ENCODE measurements at places on chromosomes 4 and X.
A peak's percentile ranks its signal among the peaks of the same experiment; 100 is the strongest.

GRCh38 chr4:41935652-41936021, 408 bp downstream of the TMEM33 start:
- peak overlapping the region; percentile 99 for H3K4me3 ChIP-seq
- H3K27ac ChIP-seq: peak overlapping the region; percentile 96
- H3K27me3 ChIP-seq: no peaks in the 10 kb centered on the region
- DNase-seq: peak; percentile 37

DNA sequence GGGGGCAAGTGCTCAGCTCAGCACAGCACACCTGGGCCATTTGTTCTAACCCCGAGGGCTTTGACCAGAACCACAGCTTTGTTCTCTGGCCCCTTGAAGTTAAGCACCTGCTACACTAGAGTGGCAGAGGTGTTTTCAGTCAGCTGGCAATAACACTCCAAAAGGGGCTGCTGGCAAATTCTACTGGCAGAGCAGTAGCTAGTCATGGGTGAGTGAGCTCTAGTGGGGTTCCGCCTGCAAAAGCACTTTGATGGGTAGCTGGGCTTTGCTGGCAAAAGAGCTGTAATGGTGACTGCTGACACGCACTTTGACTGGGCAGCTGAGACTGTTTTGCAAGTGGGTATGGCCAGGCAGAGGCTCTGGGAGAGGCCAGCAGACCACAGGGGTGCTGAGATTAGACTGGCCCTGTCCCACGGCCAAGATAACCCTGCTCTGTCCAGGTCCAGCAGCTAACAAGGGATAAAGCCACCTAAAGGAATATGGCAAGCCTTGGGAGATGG, 65.2 kb upstream of the TENT5D start:
- no peak for DNase-seq
- H3K4me3 ChIP-seq: no peak overlapping the region
- H3K27me3 ChIP-seq: peaks cover 14% of the 10 kb centered on the region
- no peaks in the 10 kb centered on the region for H3K36me3 ChIP-seq

DNA sequence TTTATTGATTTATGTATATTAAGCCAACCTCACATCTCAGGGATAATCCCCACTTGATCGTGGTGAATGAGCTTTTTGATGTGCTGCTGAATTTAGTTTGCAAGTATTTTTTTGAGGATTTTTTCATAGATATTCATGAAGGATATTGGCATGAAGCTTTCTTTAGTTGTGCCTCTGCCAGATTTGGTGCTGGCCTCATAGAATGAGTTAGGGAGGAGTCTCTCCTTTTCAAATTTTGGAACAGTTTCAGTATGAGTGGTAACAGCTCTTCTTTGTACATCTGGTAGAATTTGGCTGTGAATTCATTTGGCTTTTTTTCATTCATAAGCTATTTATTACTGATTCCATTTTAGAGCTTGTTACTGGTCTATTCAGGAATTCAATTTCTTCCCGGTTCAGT, 197.2 kb upstream of the NDST4 start:
- no peak overlapping the region for H3K27ac ChIP-seq
- no peaks in the 10 kb centered on the region for H3K4me1 ChIP-seq
- no peak for DNase-seq
- H3K36me3 ChIP-seq: no peaks in the 10 kb centered on the region
- H3K27me3 ChIP-seq: no peaks in the 10 kb centered on the region

- H3K4me3 ChIP-seq: no peak overlapping the region
- no peaks in the 10 kb centered on the region for H3K36me3 ChIP-seq
- no peak overlapping the region for H3K27ac ChIP-seq
- no peaks in the 10 kb centered on the region for H3K4me1 ChIP-seq
- H3K27me3 ChIP-seq: no peaks in the 10 kb centered on the region
- no peak for DNase-seq
Observed at GRCh38 chr4:108793415-108793814, 30.6 kb upstream of the ETNPPL start.

Measured in activated T-cell treated with anti-CD3 and anti-CD28 coated beads, Interleukin-2, amount 50 U/mL, for 72 hours (primary cell).